ENCODE measurements at places on chromosomes 6 and 20.

DNA sequence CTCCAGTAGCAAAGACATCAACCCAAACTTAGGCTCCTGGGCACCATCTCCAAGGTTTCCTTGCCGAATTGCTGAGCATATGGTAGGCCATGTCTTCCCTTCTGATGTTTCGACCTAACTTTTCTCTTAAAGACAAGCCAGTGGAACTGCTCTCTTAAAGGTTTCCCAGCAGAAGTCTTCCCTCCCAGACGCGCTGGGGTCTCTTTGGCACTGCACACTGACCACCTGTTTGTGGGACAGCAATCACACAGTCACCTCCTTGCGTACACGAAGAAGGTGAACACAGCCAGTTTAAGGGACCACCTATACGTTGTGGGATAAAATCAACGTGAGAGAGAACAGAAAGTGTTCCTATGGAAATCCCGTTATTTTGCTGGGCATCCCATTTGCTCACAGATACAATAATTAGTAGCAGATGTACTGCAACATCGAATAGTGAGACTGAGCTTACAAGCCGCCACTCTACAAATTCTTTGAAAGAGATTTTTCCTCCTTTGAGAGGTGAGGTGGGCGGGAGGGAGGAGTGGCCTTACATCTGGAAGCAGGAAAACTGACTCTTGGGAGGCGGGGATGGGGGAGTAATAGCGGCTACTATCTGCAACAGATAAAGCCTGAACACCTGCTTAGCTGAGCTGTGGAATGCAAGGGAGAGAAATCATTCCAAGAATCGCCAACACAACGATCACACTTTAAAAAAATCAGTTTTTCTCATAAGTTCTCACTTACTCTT lies 9.9 kb downstream of the GRIK2 start:
- no peak for DNase-seq

- no peak for DNase-seq
Observed at GRCh38 chr20:50713657-50714101, 17.7 kb upstream of the PARD6B start.

DNA sequence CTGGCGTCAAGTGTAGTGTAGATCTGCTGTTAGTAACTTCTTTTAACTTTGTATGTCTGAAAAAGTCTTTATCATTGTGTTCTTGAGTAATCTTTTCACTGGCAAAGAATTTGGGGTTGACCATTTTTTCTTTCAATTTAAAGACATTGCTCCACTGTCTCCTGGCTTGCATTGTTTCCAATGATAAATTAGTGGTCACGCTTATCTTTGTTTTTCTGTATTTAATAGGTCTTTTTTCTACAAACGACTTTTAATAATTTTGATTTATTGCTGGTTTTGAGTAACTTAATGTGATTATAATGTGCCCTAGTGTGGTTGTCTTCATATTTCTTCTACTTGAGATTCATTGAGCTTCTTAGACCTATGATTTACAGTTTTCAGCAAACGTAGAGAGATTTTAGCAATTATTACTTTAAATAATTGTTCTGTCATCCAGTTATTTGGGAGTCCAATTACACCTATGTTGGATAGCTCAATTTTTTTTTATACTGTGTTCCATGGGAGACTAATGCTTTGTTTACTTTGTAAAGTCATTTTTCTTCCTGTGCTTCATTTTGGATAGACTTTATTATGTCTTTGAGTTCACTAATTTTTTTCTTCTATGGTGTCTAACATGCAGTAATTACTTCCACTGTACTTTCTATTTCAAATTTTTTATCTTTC lies 38.3 kb upstream of the HEY2 start:
- DNase-seq, result no peak

- DNase-seq, result no peak
Observed at GRCh38 chr6:36662827-36663256, 15.7 kb upstream of the CDKN1A start.

- DNase-seq, result no peak
Observed at GRCh38 chr6:127939442-127940066, 38.7 kb upstream of the THEMIS start.

GRCh38 chr6:136945711-136946121 lies 23.6 kb downstream of the SLC35D3 start:
- DNase-seq, result no peak

DNA sequence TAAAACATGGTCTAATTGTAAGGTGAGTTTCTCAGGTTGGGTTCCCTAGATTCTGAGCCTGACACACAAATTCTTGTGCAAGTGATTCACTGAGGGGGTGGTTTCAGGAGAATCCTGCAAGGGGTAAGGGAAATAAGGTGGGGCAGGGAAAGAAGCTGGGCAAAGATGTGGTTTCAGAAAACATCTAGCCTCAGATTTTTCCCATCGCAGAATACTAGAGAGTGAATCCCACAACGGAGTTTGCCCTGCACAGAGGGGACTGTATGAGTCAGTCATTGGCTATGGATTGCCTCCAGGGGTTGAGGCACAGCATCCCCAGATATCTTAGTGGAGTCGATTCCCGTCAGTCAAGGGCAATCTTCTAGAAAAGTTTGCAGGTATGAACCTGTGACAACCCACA lies 65.2 kb downstream of the PRL start:
- no peak for DNase-seq

DNA sequence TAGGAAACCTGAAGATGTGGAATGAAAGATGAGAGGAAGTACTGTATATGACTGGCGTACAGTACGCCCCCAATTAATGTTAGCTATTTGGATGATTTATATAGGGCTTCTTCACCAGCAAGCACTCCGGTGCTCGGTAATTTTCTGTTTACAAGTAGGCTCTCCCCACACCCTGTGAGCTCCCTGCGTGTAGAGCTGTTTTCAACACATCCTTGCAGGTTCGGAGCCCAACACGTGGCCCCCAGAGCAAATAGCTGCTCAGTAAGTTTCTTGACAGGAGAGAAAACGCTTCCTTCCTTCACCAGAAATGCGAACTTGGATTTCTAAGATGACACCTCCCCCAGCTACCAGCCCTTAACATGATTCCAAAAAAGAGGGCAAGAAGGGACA lies 1.2 kb upstream of the RAB22A start:
- no peak for DNase-seq

GRCh38 chr6:52749556-52750152 lies 13.6 kb downstream of the GSTA2 start:
- DNase-seq, result no peak

GRCh38 chr20:50303573-50304500 lies 113.2 kb downstream of the CEBPB start:
- DNase-seq, result no peak

DNA sequence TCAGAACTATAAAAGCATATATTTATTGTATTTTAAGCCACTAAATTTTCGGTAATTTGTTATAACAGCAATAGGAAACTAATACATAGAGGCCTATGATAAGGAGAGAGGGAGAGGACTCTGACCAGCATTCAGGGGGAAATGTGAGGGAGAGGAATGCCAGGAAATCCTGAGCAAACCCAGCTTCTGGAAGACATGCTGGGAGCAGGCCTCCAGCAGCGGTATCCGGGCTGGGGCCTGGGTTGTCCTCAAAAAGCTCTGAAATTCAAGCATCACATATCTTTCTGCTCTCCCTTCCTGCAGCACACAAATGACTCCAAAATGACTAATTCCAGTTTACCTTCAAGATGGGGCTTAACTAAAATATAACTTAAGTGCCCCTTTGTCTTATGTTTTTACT lies 33.4 kb upstream of the RIMS1 start:
- no peak for DNase-seq

- no peak for DNase-seq
Observed at GRCh38 chr20:62337558-62338293, 29.4 kb downstream of the LAMA5 start.

- no peak for DNase-seq
Observed at GRCh38 chr20:37007898-37008649, 56.6 kb upstream of the SAMHD1 start.

DNA sequence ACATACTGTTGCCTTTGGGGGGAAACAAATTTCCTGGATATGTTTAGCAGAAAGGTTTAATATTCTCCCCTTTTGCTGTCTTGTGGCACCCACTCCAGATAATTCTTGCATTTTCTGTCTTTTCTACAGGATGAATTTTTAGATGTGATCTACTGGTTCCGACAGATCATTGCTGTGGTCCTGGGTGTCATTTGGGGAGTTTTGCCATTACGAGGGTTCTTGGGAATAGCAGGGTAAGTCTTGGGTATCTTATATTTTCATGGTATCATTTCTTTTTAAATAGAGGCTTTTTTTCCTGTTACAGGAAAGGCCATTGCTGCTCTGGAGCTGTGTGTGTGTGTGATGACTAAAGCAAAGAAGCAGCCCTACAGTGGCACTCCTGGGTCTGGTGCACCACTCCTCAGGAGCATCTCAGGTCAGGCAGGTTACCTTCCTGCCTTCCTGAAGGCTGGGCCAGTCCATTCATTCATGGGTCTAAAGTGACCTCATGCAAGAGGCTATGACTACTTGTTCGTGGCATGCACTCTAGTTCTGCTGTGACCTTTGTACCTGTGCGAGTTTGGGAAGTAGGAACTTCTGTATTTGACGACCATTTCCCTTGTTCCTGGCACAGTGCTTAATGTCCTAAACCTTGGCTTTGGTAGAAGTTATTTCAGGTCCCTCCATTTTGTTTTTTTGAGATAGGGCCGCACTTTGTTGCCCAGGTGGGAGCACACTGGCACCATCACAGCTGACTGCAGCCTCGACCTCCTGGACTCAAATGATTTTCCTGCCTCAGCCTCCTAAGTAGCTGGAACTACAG lies 2.2 kb downstream of the RAB5IF start:
- DNase-seq, result no peak

DNA sequence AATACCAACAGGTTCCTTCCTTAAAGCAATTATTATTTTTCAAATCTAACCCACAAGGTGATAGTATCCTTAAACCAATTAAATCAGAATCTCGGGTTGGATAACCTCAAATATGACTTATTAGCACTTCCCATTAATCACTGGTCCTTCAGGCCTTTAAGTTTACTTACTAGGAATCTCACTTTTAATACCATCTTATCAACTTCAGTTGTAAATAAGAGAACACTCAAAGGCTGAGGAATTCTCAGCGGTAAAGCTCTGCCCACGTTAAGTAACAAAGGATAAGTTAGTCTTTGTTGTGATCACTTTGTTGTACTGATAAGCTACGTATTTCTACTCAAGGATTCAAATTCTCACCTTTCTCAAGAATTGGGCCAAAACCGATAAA lies 82.0 kb downstream of the OR2B2 start:
- no peak for DNase-seq

DNA sequence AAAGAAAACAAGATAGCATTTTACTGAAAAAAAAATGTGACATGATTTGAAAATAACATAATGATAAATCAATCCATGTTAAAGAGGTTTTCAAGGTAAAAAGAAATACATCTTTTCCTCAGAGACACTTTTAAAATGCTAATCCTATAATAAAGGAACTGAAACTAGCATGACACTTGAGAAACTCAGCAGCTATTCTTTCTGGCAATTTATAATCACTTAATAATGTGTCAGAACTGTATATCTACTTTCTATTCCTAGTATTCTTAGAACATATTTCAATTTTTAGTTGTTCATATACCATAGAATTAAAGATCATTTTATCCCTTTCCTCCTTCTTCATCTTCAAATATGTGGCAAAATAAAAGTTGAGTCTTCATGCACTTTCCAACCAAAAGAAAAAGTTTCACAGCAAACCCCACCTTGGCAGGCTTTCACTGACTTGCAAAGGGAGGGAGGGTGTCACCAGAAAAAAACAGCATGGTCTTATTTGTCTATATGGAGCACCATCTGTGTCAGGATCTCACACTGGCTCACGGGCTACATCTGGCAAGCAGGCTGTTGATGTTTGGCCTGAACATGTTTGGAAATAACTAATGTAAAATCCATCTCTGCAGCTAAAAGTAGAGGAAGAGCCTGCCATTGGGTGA lies 48.5 kb downstream of the FHL5 start:
- DNase-seq, result no peak

DNA sequence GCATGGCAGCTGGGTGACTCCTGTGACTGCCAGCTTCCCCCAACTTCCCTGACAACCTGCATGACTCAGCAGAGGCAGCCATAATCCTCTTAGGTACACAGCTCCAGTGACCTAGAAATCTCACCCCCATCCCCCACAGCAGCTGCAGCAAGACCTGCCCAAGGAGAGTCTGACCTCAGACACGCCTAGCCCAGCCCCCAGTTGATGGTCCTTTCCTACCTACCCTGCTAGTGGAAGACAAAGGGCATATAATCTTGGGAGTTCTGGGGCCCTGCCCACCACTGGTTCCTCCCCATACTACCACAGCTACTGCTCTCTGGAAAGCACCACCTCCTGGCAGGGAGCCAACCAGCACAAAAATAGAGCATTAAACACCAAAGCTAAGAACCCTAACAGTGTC lies 90.2 kb downstream of the F13A1 start:
- no peak for DNase-seq

GRCh38 chr6:67200626-67201403 lies 1434.3 kb upstream of the ADGRB3 start:
- no peak for DNase-seq

DNA sequence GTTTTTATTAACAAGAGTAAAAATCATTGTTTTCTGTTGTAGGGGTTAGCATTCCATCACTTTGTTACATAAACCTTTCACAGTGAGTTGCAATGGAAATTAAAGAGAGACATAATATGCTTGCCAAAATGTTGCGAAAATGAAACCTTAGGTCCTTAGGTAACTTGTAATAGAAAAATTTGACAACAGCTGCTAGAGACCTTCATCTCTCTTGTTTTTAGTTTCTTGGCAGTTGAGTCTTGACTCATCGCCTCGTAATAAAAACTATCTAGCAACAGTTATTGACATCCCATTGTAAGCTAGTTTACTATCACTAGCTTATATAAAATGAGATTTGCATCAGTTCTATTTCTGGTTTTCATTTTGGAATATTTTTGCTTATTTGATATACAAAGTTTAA lies 179.0 kb upstream of the MMS22L start:
- DNase-seq, result no peak

All from T-helper 9 cell (primary cell).